ENCODE measurements at places on chromosomes 2 and 18.

GRCh38 chr2:165401285-165401852 is 68.1 kb upstream of the CSRNP3 start:
- no peak for DNase-seq

- DNase-seq, result no peak
Measured at GRCh38 chr2:33158482-33159003, 211.8 kb downstream of the LTBP1 start.

DNA sequence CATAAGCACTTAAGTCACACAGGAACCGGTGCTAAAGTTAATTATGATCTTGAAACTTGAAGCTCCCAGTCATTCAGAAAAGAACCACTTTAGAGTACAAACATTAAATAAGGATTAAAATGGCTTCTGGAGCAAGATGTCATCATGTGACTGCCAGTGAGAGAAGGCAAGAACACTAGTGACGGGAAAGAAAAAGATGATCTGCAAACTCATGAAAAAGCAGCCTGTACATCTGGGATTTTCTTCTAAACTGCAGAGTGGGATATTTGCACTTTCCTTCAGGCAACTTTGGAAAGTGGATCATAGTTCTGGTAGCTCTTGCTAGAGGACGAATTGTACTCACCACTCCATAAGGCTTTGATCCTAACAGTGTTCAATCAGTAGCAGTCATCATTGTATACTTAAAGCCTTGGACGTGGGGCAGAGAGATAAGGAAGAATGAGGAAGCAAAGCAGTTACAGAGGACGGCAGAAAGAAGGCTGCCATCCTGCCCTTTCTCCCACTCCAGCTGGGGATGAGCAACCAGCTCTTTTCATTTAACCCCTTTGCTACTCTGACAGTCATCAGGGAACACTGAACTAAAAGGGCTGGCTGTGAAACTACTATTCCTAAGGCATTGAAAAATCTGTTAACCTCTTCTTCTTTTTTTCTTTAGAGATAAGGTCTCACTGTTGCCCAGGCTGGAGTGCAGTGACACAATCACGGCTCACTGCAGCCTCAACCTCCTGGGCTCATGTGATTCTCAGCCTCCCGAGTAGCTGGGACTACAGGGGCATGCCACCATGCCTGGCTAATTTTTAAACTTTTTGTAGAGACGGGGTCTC is 18.1 kb downstream of the ABHD3 start:
- DNase-seq, result no peak

GRCh38 chr2:45311559-45311958 is 299.5 kb downstream of the SRBD1 start:
- no peak for DNase-seq

DNA sequence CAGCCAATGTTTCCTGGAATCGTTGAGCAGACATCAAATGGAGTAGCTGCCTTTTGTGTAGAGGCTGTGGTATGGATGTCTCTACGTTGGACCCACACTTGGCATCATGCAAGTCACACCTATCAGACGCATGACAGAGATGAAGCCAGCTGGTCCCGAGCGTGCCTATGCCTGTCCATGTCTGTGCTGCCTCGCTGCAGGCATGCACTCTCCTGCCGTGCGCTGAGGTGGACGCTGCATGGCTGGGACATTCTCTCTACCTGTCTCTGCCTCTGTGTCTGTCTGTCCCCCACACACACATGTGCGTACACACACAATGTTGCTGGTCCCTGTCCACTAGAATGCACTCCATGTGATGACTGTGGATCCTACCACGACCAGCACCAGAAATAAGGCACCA is 514.2 kb upstream of the MYT1L start:
- DNase-seq, result no peak

DNA sequence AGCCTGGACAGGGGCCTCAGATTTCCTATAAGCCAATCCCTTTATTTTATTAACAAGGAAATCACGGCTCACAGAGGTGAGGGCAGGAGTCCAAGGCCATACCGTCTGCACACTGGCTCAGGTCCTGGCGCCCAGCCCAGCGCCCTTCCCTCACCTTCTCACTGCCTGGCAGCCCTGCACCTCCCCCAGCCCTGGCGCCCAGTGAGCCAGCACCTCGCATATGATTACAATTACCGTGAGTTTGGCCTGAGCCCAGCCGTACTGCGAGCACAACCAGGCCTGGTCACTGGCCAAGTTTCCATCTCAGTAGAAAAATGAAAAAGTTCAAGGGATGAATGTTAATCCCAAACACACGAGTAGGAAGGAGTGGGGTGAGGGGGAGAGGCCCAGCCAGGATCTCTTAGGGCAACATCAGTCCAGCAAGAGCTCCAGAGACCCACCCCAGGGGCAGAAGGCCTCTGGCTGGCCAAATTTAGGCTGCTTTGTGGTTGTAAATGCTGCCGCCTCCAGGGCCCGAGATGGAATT is 68.4 kb downstream of the MCFD2 start:
- DNase-seq, result peak; percentile 10

DNA sequence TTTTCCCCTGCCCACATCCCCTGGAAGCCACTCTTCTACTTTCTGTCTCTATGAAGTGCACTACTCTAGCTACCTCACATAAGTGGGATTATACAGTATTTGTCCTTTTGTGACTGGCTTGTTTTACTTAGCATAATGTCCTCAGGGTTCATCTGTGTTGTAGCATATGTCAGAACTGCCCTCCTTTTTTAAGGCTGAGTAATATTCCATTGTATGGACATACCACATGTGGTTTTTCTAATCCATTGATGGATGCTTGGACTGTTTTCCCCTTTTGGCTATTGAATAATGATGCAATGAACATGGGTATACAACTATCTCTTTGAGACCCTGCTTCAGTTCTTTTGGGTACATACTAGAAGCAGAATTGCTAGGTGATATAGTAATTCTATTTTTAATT is 95.9 kb downstream of the PRKCE start:
- DNase-seq, result no peak

DNA sequence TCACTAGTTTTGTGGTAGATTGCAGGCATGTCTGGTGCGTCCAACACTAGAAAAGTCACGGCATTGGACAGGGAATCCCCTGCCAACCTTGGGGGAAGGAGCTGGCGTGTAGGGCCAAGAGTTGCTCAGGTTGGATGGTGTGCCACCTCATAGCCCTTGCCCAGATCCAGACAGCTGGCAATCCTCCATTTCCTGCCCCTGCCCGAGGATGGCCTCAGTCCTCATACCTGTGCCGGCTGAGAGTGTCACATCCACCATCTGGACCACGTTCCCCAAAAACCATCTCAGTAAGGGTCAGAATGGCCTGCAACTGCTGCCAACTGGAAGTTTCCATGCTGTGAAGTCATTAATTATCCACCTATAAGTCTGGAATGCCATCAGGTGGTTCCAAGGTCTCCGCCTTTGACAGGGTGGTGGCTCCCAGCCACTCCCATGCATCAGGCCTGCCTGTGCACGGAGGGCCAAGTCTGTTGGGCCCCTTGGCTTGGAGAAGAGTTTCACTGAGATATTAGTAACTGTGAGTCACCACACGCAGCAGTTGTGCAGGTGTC is 55.0 kb downstream of the IMPA2 start:
- no peak for DNase-seq

GRCh38 chr2:111236025-111236424 is 115.3 kb downstream of the BCL2L11 start:
- no peak for DNase-seq

DNA sequence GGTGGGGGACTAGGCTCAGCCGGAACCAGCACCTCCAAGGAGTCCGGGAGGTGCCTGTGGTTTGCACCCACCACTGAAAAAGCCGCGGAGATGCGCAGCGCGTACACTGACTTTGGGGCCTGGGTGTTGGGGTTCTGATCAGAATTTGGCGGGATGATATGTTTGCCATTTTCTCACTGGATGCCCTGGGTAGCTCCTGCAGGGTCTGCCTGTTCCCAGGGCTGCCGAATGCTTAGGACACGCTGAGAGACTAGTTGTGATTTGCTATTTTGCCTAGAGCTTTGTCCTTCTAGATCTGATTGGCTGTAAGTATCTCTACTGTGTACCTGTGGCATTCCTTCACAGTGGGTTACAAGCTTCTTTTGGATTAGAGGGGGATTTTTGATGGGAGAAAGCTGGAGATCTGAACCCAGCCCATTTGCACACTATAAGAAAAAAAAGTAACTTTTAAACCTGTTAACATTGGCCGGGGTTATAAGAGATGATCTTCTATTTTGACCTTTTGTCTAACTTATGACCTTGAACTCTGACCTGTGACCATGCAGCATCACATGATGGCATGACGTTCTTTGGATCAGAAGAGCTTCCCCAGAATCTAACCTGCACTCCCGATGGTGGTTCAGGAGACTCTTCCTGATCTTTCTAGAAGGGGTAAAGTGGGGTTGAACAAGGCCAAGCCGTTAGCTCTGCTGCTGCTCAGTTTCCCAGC is 1.6 kb downstream of the KCNE4 start:
- no peak for DNase-seq

GRCh38 chr18:57023275-57023882 is 123.5 kb upstream of the BOD1L2 start:
- DNase-seq, result no peak

GRCh38 chr2:211144974-211145665 is 588.7 kb downstream of the CPS1 start:
- DNase-seq, result no peak

- no peak for DNase-seq
Measured at GRCh38 chr2:134052173-134052572, 201.7 kb upstream of the MGAT5 start.

DNA sequence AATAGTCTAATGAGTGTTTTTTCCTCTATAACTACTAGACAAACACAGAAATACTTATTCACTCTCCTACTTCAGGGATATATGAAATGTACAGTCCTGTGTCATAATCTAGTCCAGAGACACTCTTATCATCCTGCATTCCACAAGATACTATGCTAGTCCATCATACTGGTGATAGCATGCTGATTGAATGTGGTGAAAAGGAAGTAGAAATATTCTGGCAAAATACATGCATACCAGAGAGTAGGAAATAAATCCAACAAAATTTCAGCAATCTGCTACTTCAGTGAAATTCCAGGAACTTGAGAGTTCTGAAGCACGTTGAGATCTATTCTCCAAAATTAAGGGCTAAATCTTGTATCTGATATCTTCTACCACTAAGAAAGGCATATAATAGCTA is 353.9 kb downstream of the PID1 start:
- no peak for DNase-seq

- no peak for DNase-seq
Measured at GRCh38 chr2:28137221-28137620, 246.7 kb downstream of the BABAM2 start.

- no peak for DNase-seq
Measured at GRCh38 chr2:74297950-74298349, 45.3 kb downstream of the SLC4A5 start.

DNA sequence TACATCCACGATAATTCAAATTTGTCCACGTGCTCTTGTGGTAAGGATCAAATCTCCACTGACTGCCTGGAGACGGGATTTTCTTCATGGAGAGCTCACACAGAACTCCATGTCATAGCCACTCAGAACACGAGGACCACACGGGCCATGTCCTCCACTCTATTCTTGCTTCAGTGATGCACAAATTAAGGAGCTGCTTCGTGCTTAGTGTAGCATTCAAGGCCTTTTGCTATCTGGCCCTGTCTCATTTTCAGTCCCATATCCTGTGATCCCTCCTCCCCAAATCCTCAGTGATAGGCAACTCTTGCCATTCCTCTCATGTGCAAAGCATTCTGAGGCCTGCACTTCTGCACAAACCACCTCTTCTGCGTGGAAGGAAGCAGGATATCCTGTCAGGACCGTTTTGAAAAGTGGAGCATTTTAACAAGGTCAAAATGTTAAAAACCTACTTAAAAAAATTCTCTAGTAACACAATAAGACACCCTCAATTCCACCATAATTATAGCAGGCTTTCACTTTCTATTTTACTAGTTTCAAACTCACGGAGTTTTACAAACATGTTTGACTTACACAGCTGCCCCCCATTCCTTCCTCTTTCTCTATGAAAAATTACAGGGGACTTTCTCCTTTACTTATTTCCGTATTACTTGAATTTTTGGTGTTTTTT is 35.2 kb downstream of the ST3GAL5 start:
- DNase-seq, result no peak

- no peak for DNase-seq
Measured at GRCh38 chr2:36818542-36818941, 122.0 kb downstream of the VIT start.

GRCh38 chr2:205704127-205704741 is 21.9 kb downstream of the NRP2 start:
- DNase-seq, result no peak

GRCh38 chr18:63183378-63183777 is 136.2 kb downstream of the BCL2 start:
- DNase-seq, result no peak

GRCh38 chr2:40168032-40168431 is 283.9 kb downstream of the SLC8A1 start:
- no peak for DNase-seq

- no peak for DNase-seq
Measured at GRCh38 chr2:62014102-62014501, 108.6 kb downstream of the COMMD1 start.

DNA sequence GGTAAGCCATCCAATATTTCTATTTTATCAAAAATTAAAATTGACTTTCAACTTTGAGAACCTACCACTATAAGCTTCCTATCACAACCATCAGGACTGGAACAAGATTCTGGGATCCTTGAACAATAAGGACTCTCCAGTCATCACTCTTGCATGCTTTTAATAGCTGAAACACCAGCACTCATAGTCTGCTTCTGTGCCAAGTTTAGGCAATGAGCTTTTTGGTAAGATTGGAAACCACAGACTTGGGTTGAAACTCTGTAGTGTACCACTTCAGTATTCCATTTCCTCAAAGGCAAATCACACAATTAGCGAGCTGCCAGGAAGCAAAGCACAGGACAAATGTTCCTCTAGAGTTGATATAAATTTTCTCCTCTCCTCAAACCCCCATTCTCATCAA is 1065.8 kb upstream of the SLC39A10 start:
- DNase-seq, result no peak

DNA sequence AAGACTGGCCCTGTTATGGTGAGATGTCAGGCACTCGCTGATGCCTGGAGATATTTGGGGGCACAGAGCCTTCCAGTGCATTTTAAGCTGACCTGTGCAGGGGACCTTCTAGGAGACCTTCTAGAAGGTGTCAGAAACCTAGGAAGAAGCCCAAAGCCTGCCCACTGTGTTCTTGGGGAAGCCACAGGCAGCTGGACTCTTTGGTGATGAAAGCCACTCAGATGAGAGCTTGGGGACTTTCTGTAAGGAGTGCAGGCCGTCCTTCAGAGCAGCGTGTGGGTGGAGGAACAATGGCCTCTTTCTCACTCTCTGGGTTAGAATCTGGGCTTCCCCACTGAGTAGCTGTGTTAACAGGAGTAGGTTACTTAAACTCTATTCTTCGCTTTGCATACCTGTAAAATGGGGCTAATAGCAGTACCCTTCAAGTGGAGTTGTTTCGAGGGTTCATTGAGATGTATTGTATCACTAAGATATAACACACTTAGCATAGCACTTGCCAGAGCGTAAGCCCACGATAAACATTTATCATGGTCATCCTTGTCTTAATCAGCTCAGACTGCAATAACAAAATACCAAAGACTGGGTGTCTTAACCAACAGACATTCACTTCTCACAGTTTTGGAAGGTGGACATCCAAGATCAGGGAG is 322.3 kb upstream of the EPAS1 start:
- no peak for DNase-seq

DNA sequence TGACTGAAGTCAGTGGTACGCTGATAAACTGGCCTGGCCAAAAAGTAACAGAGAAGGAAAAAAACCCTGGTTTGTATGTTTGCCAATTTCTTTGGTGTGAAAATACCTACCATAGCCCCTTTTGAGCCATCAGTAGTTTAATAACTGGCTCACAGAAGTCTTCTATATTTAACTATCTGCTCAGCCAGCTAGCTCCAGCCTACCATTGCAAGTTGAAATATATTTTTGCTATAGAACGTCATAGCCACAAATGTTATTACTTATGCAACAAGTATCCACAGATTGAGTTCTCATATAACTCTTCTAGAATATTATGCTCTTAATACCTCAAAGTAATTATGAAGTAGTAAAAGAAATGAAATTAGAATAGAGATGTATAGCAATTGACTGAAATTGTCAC is 25.2 kb downstream of the RPE start:
- DNase-seq, result no peak

Data from esophagus squamous epithelium (tissue), 5 donors.